Left kidney (tissue), 8 donors: ENCODE measurements at places on chromosomes 11 and 22. TPM values are rescaled to one million over a fixed set of nuclear protein-coding genes. Genes with fewer than 3 reads are reported as not detected.

- DNase-seq = no peak
Observed at GRCh38 chr22:19848298-19849224, 6.1 kb downstream of the GNB1L start.

GRCh38 chr22:50087646-50088045, 2.2 kb upstream of the MOV10L1 start:
- DNase-seq = no peak

DNA sequence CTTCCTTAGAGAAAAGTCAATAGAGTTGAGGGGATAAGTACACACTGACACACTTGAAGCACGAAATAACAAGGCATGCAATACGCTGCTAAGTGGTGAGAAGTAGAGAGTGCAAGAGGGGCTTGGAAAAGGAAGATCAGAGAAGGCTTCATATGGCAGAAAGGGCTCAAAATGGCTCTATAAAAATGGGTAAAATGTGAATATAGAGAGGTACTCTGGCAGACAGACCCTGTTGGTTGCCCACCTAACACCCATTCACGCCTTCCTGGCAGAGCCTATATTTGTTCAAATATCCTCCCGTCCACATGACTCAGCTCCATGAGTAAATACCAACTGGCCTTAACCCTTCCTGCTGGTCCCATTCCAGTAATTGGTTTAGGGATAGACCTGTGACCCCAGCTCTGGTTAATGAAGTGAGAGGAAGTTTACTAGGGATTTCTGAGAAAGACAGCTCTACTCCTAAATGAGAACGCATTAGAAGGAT, 38.9 kb upstream of the CCDC34 start:
- no peak for DNase-seq

GRCh38 chr11:71286701-71287643, 34.6 kb upstream of the SHANK2 start:
- DNase-seq = peak; percentile 52

GRCh38 chr22:29187831-29188230, 17.9 kb upstream of the EMID1 start:
- no peak for DNase-seq

DNA sequence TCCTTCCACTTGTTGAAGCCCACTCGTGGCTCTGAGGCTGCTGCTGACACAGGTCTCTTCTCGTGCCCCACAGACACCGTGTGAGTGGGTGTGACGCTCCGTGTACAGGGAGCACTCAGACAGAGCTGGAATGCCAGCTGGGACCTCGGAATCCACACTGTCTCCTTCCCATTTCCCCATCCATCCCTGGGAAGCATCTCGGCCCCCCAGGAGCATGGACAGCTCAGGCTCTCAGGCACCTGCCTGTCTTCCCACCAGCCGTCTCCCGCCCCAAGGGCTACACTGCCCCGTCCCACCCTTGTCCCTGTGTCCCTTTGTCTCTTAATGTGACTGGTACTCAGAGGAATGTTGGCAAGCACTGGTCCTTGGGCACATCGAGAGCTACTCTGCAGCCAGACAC, 63.8 kb downstream of the ARHGAP8 start:
- no peak for DNase-seq

DNA sequence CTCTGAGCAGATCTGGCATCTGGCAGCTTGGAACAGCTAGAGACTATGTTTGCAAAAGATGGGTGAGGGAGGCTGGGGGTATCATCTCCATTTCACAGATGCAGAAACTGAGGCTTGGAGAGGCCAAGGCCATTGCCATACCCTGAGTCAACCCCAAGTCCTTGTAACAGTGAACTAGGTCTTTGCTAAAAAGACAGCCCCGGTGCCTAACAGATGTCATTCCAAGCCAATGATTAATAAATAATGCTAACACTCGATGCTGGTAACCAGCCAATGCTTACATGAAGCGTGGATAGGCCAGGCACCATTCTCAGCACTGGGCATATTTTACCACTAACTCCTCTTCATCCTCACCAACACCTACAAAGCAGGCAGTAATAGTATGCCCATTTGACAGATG, 164.0 kb downstream of the MN1 start:
- no peak for DNase-seq

Gene OR8G1
- polyA plus RNA-seq = not detected

Gene VWA5A
- 13.7 TPM for polyA plus RNA-seq

Gene WBP2NL
- 8.4 TPM for polyA plus RNA-seq

Gene GSTT2B
- 6.9 TPM for polyA plus RNA-seq

Gene SLC15A3
- 15.7 TPM for polyA plus RNA-seq

Gene GDPD4
- 0.17 TPM for polyA plus RNA-seq
